Activated CD4-positive, alpha-beta T cell treated with anti-CD3 and anti-CD28 coated beads, Interleukin-2, amount 50 U/mL, for 4 hours (primary cell): ENCODE measurements at places on chromosomes 16 and 17.

DNA sequence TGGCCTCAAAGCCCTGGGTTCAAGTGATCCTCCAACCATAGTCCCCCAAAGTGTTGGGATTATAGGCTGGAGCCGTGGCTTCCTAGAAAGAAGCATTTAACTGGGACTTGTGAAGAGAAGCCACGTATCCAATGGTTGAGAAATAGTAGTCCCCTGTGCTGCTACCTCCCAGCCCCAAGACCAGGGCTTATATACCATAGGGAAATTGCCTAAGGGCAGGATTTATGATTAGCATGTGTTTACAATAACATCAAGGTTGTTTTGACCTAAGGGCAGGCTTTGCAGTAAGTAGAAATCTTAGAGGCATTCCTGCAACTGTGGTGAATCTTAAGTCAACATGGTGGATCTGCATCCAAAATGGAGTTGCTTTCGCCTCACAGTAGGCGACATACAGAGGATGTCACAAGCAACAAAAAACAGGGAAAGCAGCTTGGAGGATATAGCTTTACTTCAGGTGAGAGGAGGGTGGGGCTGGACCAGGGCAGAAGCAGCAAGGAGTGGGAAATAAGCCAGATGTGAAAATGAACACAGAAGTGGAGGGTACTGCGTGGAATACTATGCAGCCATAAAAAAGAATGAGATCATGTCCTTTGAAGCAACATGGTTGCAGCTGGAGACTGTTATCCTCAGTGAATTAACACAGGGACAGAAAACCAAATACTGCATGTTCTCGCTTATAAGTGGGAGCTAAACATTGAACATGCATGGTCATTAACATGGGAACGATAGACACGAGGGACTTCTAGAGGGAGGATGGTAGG is 18.7 kb upstream of the NSMCE1 start:
- DNase-seq, result no peak

DNA sequence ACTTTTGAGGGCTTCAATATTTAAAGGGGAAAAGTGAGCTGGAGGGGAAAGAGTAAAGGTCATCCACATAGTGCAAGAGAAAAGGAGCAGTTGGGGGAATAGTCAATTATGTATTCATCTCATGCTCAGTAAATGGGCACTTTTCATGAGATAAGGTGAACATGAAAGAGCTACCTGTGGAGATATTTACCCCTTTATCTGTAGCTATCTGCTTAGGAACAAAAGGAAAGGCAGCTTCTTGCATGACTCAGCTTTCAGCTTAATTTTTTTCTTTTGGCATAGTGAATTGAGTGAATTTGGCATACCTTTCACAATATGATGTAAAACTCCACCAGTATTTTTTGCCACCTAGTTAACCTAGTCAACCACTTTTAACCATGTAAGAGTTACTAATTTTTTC is 26.4 kb downstream of the CPD start:
- DNase-seq, result no peak

DNA sequence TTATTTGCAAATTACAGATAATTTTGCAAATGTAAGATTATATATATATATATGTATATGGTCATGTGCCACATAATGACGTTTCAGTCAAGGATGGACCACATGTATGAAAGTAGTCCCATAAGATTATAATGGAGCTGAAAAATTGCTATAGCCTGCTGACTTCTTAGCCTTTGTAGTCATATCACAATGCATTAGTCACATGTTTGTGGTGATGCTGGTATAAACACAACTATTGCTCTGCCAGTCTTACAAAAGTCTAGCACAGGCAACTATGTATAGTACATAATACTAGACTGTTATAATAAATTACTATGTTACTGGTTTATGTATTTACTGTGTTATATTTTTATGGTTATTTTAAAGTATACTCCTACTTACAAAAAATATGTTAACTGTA is 444.3 kb downstream of the KCNJ2 start:
- DNase-seq, result no peak

GRCh38 chr17:49990331-49990730 is 4.7 kb downstream of the DLX3 start:
- no peak for DNase-seq

DNA sequence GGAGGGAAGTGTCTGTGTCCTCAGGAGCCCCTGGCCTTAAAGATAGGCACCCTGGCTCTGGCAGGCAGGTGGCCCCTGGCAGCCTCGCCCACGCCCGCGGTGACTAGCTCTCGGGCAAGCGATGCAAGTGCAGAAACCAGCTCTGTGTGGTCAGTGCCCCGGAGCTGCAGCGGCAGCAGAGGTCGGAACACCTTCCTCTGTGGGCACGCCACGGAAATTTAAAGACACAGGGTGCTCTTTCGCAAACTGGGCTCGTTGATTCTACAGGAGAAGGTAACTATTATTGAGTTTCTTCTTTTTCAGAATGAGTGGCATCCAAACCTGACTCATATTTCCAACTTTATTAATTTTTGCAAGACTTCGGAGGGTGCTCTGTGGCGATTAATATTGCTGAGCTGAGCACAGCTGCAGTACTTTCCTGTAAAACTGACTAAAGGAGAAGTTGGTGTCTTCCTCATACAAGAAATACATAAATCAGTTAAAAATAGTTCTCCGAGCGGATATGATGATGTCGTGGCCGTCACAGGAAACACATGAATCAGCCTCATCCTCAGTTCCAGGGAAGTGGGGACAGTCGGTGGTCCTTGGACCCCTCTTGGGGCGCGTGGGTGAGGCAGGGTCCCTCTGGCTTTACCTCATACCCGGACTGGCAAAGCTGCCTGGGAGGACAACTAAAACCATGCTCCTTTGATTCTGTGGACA is 120.2 kb downstream of the METRNL start:
- DNase-seq, result peak; percentile 32

DNA sequence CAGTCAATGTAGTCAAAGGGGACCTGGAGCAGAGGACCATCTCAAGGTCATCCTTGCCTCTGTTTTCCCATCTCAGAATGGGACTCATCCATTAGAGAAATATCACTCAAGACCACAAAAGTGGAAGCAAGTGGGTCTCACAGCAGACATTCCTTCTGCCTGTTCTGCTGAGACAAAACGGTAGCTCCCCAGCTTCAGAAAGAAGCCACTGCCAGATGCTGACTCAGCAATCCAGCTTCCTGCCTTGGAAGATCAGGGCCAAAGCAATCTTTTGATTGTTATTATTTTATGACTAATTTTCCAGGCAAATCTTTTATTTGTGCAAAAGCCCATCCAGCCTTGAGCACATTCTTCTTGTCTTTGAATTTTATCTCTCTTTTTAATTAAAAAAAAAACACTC is 86.8 kb downstream of the CCT6B start:
- DNase-seq, result no peak

- DNase-seq, result no peak
Measured at GRCh38 chr16:79982862-79983261, 382.3 kb upstream of the MAF start.

GRCh38 chr16:67782567-67783352 is 23.6 kb downstream of the RANBP10 start:
- DNase-seq, result no peak

GRCh38 chr17:55730380-55730779 is 7.7 kb upstream of the TMEM100 start:
- no peak for DNase-seq

DNA sequence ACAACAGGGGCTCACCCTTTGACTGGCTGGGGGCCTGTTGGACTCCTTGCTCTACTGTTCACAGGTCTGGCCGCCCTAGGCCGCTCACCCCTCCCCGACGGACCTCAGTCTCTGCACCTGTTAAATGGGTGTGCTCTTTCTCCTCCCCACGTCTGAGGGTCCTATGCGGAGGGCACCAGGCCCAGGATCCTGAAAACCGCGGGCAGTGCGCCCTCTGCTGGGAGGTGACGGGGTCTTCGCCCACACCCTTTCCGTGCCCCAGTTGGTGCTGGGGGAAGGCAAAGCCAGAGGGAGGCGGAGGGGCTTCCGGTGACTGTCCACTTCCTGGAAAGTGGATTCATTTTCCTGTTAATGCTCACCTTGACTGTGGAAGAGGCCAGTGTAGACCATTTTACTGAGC is 1010.9 kb downstream of the KCNJ18 start:
- DNase-seq, result no peak

DNA sequence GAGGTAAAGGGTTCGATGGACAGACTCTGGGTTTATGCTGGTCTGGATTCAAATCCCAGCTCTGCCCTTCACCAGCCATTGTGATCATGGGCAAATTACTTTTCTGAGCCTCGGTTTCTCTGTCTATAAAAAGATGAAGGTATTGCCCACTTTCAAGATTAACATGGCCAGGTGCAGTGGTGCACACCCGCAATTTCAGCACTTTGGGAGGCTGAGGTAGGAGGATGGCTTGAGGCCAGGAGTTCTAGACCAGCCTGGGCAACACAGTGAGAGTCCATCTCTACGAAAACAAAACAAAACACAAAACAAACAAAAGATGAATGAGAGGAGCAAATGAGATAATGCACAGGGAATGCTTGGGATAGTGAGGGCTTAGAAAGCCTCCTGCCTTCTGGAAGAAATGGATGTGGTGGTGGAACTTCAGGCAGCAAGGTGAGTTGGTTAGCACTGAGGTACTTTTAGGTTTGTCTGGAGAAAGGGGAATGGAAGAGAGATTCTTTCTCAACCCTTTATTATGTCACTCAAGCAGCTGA is 8.5 kb downstream of the ADGRG3 start:
- no peak for DNase-seq

DNA sequence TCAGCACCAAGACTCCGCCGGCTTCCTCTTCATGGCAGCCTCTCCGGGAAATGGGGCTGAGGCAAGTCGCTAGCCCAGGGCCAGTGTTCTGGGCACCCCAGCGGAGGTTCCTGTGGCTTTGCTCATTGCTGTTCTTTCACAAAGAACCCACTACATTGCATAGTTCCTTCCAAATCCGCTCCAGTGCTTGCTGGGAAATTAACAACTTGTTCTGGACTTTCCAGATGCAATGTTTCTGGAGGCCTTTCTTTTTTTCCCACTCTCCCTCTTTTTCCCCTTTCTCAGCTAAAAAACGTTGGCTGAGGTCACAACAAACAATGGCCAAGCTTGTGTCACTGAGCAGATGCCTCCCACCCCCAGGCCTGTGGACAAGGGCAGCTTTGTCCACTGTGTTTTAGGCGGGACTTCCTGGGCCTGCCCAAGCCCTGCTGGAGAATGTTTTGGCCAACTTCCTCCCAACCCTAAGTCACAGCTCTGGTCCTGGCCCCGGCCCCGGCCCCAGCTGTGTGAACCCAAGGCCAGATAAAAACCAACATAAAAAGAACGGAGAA is 131.5 kb upstream of the RCVRN start:
- no peak for DNase-seq

DNA sequence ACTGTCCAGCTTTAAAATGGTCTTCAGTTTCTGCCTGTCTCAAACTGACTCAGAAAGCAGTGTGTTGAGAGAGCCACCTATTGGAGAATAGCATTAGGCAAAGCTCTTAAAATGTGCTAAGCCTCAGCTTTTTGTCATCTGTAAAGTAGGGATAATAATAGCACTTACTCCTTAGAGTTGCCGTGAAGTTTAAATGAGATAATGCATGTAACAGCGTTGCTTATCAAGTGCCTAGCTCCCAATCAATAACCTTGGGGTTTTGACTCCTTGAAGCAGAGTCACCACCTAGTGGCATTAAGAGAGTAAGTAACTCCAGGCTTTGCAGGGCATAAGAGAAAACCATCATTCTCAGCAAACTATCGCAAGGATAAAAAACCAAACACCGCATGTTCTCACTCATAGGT is 163.3 kb downstream of the HS3ST2 start:
- DNase-seq, result no peak

DNA sequence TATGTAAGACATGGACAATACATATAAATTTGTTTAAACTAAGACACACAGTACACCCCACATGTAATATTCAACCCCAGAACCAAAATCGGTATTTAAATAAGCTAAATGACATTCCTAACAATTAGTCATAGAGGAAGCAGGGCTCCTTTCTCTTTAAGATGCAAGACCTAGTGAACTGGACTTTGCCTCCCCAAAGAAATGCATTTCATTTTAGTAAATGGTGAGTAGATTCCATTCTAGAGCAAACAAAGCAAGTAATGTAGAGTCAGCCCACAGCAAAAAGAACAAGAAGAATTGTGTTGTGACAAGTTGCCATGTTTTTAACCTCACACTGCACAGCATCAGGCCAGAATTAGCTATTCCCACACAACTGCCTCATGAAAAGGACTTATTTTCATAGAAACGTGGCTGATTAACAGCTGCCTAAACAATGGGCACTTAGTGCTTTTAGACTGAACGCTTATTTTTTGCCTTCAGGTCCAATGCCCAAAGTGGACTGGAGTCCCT is 14.4 kb downstream of the DNAJC7 start:
- DNase-seq, result no peak

DNA sequence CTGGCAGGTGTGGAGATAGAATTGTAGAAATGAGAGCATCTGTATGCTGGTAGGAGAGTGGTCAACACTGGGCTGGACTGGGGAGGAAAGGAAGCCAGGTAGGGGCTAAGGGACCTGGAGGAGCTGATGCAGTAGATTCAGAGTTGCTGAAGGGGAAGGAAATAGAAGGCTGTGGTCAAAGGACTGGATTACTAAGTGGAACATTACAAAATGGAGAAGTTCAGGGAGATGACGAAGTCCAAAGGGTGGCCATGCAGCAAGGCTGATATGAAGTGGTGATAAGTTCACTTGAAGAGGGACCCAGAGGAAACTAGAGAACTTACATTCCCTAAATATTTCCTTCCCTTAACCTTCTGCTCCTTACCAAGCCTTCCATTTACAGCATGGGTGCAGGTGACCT is 8.6 kb upstream of the CCL2 start:
- DNase-seq, result no peak

- DNase-seq, result no peak
Measured at GRCh38 chr16:8644211-8645140, 23.0 kb downstream of the METTL22 start.

GRCh38 chr16:70747703-70748631 is 53.0 kb downstream of the VAC14 start:
- no peak for DNase-seq

DNA sequence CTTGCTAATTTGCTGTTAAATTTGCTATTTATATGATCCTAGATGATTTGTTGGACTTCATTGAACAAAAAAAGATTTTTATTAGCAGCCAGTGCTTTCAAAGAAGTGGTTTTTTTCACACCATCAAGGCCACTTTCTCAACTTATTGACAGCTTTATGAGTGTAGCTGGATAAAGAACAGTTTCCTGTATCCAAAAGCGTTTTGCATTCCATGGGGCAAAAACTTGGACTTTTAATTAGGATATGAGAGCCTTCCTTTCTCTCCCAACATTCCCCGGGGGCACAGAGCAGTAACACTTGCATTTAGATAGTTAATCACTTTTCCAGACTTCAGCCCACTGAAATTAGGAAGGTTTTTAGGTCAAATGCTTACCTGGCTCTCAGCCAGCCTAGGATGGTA is 177.1 kb upstream of the ELAC2 start:
- DNase-seq, result no peak

DNA sequence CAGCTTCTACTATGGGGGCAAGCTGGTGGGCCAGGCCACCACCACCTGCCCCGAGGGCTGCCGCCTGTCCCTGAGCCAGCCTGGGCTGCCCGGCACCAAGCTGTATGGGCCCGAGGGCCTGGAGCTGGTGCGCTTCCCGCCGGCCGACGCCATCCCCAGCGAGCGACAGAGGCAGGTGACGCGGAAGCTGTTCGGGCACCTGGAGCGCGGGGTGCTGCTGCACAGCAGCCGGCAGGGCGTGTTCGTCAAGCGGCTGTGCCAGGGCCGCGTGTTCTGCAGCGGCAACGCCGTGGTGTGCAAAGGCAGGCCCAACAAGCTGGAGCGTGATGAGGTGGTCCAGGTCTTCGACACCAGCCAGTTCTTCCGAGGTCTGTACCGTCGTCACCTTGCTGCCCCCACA is 19.5 kb downstream of the IRF8 start:
- no peak for DNase-seq
